ENCODE measurements at places on chromosomes 6 and 20.
A peak's percentile ranks its signal among the peaks of the same experiment; 100 is the strongest.

DNA sequence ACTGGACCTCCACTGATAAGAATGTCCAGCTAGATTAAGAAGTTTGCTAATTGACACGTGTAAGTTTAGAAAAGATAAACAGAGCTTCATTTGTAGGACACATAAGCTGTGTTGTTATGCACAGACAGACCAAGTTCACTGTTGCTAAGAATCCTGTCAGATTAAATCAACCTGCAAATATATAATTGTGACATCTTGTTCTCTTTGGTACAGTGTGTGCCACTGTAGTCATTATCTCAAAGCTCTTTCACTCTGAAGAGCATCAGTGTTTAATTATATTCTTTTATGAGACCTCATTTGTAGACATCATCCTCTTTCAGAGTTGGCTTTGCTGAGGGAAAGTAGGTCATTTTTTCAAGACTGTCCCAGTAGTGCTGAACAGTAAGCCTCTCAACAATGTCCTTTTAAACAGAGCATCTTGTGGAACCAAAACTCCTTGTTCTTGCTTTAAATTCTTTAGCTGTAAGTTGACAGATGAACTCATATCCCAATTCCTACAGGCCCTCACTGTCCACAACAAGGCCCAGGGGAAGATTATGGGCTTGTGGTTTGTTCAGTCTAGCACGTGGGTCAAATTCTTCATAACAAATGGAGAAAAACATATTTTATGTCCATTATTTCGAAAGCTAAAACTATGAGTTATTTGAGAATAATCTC lies 252.4 kb downstream of the HDGFL1 start:
- DNase-seq: no peak

GRCh38 chr6:81683912-81684311 lies 68.6 kb downstream of the TENT5A start:
- DNase-seq: no peak

- no peak for DNase-seq
These were observed 21.3 kb upstream of the CEP43 start for GRCh38 chr6:166977621-166978525.

DNA sequence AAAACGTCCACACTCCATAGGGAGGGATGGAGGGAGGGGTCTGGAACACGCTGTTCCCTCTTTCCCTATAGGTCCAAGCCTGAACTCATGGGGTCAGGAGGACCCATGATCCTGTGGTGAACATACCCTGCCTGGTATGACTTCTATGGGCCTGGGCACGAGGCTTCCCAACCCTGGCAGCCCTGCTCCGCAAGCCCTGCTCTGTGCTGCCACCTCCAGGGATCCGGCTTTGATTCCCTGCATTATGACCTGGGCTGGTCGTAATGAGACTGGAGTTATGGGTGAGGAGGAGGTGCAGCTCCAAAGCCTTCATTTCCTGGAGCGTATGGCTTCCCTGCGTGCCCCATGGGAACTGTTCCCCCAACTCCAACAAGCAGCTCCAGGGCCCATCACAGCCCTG lies 54.9 kb downstream of the CDH22 start:
- DNase-seq: no peak

- no peak for DNase-seq
These were observed 378 bp upstream of the ERVFRD-1 start for GRCh38 chr6:11111769-11112437.

DNA sequence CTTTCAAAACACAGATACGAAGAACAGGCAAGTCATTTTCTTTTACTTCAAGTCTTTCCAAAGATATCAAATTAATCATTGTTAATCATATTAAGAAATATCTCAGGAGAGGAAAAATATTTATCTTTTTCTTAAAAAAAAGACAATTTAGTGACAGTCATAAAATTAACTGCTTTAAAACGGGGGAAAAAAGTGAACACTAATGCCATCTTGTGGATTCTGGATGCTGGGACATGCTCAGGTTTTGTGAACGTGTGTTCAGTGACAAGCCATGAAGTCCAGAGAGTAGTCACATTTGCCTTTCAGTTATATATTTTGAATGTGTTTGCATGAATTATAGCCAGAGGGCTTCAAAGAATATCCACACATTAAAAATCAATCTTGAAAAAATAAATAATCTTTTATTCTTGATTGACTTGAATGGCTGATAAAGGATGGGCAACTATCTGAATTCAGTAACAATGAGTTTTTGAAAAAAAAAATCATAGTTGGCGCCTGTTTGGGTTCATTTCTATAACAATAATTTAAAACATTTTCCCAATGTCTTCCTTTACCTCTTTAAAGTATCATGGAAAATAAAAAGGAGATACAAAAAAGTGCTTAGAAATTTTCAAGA lies 74.7 kb upstream of the NOX3 start:
- DNase-seq: peak; percentile 14

DNA sequence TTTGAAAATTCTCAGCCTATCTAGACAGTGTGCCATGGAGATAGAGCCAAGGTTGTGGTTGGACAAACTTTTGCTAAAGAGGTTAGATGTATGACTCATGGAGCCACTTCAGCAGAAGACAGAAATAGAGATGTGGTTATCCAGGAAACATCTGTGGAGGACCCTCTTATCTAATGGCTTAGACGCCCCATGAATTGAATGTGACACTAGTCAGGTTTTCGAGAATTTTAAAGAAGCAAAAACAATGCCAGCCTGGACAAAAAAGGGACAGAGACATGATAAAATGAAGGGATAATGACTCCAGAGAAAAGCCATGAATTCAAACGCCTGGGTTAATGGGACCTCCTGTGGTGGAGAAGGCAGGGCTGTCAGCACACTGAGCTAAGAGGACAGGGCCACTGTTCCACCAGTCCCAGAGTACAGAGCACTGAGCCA lies 280.5 kb downstream of the CLVS2 start:
- DNase-seq: no peak

DNA sequence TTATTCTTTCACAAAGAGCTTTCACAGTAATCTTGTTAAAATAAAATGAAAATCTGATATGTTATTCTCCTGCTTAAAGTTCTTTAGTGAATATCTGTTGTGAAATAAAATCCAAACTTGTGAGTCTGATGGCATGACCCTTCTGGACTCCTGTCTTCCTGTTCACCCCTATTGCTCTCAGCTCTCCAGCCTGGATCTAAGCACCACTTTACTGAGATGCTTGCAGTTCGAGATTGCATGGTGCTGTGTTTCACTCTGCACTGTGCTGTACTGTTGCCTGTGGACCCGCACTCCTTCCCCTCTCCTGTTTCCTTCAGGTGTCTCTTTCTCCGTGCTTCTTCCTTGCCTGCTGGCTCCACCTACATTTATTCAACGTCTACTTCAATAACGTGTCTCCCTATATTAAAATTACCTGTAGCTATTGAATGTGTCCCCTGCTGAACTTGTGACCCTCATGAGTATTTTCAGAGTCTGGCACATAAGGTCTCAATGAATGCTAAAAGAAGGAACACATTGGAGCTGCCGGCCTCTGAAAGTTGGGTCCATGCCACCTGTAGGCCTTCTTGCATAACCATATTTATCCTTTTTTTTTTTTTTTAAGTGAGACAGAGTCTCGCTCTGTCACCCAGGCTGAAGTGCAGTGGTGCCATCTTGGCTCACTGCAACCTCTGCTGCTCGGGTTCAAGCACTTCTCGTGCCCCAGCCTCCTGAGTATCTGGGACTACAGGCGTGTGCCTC lies 100.1 kb downstream of the ARID1B start:
- DNase-seq: no peak

- no peak for DNase-seq
These were observed 23.3 kb downstream of the MTFR2 start for GRCh38 chr6:136226674-136227377.

DNA sequence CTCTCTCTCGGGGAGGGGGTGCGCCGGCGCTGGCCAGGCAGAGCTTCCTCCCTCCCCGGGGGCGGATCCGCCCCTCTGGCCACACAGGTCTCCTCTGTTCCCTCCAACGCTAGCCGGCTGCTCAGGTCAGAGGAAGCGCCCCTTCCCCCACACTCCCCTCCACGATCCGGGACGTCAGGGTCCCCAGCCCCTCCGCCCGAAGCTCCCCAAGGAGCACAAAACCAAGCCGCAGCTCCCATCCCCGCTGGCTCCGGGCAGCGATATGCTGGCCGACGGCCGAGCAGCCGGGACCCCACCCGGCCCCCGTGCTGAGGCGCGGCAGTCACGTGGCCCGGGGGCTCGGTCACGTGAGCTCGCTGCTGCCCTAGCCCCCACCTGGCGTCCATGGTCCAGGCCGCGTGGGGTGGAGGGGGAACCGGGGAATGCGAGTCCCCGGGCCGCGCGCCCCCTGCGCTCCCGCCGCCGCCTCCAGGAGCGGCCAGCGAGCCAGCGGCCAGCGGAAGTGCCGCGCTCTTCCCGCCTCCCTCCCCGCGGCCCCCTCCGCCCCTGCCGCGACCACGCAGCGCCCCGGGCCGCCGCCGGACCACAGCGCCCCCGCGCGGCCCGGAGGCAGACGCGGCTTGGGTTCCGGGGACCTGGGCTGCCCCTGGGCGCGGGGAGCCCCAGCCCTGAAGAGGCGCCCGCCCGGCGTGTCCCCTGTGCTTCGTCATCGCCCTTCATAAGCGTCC lies at the start of gene SLC35B2:
TSS of gene SLC35B2 (minus strand) at position 504 of the 728 bp plus-strand sequence. CDS start at position 386, 118 bp downstream.
- peak; percentile 31 for DNase-seq

DNA sequence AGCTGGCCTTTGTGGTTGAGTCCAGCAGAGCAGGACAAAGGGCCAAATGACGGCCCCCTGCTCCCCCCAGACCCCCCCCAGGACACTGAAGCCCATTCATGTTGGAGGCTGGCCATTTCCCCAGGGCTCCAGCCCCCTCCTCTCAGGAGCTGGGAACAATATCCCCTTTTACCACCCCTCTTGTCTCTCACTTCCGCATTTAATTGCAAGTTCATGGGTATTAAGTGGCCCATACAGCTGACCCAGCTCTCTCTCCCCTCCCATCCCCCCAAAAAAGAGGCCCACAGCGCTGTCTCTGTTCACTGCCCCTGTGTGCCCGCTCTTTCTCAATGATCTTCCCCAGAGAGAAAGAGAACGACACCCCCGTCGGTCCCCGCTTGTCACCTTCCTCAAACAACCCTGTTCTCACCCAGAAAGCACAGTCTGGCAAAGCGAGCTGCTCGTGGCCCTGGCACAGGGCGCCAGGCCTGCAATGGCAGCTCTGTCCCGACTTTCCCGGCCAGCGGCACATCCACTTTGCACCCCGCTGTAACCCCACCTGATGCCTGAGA lies 30.4 kb downstream of the PREX1 start:
- no peak for DNase-seq

DNA sequence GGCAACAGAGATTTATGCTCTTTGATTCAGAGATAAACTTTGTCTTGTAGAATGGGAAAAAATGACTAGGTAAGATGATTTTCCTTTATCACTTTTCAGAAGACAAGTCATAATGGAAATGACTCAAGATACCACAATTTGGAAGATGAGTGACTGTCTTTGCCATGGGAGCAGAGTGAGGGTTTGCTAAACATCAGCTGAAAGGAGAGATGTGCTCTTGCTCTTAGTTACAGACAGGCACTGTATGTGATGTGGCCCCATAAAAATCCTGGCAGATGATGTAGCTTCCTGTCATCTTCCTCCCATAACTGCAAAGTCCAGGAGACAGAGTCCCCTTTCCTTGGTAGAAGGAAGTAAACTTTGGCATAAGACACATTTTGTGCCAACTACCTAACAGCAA lies 47.6 kb downstream of the BACH2 start:
- no peak for DNase-seq

GRCh38 chr20:48795732-48796131 lies 32.1 kb downstream of the PREX1 start:
- DNase-seq: no peak

DNA sequence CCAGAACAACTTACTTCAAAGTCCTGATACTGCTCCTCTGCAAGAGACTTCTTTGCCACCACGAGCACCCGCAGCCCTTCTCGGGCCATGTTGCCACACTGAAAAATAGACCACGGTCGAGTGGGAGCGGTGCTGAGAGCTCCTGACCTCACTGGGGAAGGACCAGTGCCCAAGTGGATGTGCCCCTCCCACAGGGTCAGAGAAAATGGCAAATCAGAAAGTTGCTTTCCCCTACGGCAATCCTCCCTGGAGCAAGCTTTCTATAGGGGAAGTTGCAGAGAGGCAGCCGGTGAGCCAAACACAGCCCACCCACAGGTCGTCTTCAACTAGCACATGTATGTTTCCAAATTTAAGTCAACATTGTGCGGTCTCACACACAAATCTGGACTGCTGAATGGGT lies 85.1 kb upstream of the NFATC2 start:
- no peak for DNase-seq

DNA sequence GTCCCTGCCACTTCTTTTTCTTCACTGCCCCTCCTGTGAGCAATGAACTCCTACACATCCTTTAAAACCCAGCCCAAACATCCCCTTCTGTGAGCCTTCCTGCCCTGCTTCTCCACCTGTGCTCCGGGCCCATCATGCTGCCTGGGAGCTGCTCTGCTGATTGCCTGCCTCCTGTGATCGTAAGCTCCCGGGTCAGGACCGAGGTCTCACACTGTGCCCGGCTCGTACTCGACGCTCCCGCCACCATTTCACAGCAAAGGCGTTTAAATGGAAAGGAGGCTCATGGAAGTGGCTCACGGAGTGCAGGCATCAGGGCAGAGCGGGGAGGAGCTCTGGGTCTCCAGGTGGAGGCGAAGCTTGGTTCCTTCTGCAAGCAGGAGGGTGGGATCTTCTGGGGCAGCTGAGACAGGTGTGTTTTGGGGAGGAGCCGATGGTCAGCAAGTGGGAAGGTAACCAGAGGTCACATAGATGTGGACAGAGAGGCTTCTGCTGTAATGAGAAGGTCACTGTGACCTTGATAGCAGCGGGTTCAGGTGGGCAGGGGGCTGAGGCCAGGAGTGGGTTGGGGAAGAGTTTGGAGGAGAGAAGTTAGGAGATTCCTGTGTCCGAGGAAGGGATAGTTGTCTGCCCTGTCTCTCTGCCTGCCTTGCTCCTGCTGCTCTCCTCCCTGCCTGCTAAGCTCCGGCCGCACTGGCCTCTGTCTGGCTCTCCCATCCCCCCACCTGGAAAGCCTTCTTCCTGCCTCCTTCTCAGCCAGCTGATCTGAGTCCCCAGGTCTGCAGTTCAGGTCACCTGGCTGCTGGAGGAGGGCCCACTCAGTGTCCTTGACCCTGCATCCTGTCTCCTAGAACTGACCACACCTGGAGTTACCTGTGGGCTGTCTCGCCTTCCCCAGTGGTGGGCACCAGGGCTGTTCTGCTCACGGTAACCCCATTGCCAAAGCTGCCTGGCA lies 52.7 kb upstream of the FRMD1 start:
- DNase-seq: no peak

DNA sequence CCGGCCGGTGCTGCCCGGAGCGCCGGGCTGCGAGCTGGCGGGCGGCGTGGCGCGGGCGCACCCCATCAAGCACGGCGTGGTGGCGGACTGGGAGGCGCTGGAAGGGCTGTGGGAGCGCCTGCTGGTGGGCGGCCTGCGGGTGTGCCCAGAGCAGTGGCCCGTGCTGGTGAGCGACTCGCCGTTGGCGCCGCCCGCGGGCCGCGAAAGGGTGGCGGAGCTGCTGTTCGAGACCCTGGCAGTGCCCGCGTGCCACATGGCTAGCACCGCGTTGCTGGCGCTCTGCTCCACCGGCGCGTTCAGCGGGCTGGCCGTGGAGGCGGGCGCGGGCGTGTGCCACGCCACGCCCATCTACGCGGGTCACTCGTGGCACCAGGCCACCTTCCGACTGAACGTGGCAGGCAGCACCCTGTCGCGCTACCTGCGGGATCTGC lies 517 bp downstream of the ACTL10 start:
- no peak for DNase-seq
